NCI-H1930 (cell line): ENCODE measurements at places on chromosomes 2 and 18.

DNA sequence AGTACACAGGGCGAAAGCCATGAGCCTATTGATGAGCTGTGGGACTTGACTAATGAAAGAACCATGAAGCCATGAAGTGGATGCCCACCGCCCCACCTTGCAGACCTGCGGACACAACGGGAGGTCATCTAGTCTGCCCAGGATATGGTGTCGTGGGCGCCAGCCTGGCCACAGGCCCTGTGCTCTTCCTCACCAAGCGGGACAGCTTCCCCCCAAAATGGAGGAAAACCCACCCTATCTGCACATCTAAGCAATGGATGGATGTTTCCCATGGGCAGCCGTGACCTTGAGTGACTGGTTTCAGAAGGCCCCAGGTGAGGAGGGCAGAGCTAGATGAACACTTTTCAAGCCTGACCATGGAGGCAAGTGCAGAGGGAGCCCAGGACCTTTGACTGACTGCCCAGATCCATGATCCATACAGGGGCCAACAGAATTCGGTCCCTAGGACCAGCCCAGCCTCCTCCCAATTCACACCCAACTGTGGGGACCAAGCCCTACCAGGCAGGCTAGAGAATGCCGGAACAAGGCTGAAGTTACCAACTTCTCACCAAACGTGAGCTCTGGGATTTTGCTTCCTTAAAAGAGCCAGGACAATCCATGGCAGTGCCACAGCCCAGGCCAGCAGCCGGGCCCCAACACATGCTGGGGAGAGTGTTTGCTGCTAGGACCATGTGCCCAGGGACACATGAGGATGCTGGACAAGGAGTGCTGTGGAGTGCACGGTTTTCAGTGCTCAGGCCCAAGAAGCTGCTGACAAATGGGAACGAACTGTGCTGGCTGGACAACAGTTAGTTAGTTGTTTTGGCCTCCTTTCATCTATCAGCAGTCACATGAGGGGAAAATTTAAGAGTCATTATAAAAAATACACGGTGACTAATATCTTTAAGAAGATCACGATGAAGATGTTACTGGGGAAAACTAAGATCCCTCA, 249.4 kb downstream of the HDAC4 start:
- no peak for DNase-seq

DNA sequence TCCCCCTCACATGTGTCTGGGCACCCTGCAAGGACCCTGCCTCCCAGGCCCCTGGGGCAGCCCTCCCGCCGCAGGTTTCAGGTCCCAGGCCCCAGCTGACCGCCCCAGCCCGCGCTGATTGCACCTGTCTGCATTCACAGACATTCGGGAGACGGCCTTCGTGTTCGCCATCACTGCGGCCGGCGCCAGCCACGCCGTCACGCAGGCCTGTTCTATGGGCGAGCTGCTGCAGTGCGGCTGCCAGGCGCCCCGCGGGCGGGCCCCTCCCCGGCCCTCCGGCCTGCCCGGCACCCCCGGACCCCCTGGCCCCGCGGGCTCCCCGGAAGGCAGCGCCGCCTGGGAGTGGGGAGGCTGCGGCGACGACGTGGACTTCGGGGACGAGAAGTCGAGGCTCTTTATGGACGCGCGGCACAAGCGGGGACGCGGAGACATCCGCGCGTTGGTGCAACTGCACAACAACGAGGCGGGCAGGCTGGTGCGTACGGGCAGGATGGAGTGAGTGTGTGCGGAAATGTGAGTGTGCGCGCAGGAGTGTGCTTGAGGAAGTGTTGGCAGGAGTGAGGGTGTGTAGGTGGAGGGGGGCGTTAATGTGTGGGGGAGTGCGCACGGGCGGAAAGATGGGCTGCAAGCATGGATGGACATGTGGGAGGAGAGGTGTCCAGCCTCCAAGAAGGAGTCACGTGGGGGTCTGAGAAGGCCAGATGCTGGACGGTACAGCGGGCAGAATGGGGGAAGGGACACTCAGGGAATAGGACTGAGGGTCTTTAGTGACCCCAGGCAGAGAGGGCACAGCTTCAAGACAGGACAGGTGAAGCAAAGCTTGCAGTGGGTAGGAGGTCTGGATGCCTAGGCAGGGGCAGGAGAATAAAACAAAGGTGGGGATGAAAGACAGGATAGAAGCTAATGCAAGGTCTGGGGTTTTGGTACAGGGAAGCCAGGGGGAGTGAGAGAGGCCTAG, 9.0 kb upstream of the WNT10A start:
- no peak for DNase-seq

DNA sequence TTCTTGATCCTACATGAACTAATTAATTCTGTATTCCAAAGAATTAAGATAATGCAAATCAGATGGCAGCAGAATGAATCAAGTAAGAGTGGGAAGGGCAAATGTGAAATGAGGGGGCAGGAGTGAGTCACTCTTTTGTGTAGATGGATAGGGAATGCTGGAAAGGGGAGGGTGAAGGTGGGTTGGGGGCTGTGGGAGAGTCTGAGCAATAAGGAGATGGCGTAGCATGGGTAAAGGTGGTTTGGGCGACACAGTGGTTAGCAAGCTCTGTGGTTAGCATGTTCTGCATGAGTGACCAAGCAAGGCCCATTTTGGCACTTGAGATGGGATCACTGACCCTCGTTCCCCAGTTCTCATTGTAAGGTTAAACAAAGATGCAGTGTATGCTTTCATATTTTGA, 20.4 kb downstream of the GPD2 start:
- no peak for DNase-seq

DNA sequence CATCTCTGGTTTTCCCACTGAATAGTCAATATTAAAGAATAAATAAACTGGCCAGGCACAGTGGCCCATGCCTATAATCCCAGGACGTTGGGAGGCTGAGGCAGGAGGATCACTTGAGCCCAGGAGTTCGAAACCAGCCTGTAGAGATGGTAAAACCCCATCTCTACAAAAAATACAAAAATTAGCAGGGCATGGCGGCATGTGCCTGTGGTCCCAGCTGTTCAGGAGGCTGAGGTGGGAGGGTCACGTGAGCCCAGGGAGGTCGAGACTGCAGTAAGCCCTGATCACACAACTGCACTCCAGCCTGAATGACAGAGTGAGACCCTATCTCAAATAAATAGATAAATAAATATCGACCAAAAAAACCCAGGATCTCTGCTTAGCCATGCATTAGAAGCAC, 50.2 kb upstream of the BIN1 start:
- no peak for DNase-seq

- no peak for DNase-seq
Measured at GRCh38 chr2:38129481-38129880, 53.5 kb upstream of the CYP1B1 start.

GRCh38 chr18:62450175-62450545, 72.7 kb upstream of the ZCCHC2 start:
- DNase-seq: no peak

DNA sequence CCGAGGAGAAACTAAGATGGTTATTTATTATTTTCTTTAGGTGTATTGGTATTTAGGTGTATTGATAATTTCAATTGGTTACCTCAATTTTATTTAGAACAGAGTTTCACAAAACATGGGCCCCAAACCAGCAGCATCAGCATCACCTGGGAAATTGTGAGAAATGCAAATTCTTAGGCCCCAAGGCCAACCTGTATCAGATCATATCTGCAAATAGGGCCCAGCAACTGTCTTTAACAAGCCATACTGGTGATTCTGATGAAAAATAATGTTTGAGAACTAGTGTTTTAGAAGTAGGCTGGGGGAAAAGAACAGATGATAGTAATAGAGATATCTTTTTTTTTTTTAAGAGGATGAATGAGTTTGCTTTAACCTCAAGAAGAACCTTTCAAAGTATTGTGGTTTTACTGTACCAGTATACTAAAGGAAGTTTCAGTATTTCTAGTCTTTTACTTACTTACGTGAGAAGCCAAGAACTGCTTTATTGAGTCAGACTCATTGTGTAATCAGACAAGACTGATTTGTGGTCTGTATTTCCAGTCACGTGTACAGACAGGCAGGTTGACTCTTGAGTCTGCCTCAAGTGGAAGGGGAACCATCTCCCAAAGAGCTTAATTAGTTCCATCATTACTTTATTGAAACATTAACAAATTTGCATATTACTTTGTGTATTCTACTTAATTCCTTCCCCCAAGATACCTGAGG, 60.4 kb upstream of the GAREM1 start:
- no peak for DNase-seq

DNA sequence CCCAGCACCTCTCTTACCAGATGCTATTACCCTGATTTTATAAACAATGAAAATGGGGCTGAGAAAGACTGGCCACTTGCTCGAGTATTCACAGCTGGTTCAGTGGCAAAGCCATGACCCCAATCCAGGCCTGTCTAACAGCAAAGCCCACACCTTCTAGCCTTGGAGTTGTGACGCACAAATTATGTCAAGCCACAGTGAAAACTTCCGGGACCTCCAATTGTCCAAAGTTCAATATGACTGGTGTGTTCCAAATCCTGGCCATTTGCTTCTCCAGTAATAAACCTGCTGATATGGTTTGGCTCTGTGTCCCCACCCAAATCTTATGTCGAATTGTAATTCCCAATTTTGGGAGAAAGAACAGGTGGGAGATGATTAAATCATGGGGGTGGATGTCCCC, 64.7 kb upstream of the RIOK3 start:
- DNase-seq: no peak

GRCh38 chr2:201432621-201433393, 18.5 kb downstream of the TRAK2 start:
- DNase-seq: no peak

GRCh38 chr2:73112026-73112912, 479 bp downstream of the RAB11FIP5 start:
- peak; percentile 31 for DNase-seq
